ENCODE measurements at places on chromosomes 13 and 19. TPM values are rescaled to one million over a fixed set of nuclear protein-coding genes. Genes with fewer than 3 reads are reported as not detected.

DNA sequence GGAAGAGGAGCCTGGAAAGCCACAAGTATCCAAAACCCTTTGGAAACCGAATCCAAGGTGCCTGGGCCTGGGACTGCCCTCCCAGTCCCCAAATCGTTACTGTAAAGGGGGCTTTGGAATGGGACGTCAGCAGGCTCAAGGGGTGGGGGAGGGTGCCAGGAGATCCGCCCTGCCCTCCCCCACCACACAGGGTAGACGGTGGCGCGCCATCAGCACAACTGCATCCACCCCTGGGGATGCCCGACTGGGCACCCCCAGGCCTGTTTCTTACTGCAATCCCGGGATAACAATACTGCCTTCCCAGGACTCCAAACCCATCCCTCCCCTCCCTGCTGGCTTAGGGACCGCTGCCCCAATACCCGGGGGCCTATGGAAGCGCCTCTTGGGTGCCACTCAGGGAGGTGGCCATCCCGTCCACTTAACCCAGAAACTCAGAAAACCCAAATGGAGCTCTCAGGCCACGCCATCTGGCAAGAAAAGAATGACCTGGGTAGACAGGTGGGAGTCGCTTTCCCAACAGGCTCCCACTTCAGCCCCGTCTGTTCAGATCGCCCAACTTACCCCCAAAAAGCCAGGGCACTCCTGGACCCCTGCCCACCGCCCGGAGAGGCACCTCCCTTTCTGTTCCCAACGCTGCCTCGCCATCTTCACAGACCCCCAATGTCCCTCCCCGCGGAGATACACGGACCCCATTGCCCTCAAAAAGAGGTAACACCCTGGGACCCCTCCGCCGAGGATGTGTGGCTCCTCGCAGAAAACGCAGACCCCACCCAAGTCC, 2.4 kb downstream of the KLF16 start:
- peak overlapping the region; percentile 80 for H3K4me3 ChIP-seq
- no peak for DNase-seq

- H3K27me3 ChIP-seq = no peaks in the 10 kb centered on the region
- no peaks in the 10 kb centered on the region for H3K36me3 ChIP-seq
- DNase-seq = no peak
- H3K27ac ChIP-seq = no peak overlapping the region
- no peak overlapping the region for H3K4me3 ChIP-seq
Measured at GRCh38 chr19:18634612-18635297, 2.1 kb upstream of the KLHL26 start.

DNA sequence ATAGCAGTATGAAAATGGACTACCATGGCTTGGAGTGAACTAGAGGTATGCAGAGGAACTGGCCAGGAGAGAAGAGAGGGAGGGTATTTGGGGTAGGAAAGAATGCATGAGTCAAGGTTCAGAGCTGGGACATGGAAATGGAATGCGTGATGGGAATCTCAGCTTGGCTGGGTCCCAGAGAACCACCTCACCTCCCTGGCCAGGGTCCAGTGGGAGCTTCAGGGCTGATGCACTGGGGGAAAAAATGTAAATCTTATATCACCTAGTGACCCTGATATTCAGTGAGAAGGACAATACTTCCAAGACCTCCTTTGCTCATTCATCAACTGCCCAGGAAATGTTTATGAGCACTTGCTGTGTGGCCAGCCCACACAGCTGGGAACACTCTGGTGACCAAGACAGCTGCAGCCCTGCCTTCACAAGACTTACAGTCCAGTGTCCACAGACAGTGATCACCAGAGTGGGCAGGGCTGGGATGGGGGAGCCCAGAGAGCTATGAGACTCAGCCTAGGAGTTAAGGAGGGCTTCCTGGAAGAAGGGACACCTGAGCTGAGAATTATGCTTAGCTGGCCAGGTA, 12.8 kb downstream of the IGSF23 start:
- H3K27ac ChIP-seq = no peak overlapping the region
- H3K4me3 ChIP-seq = no peak overlapping the region
- no peaks in the 10 kb centered on the region for H3K36me3 ChIP-seq
- DNase-seq = no peak
- no peaks in the 10 kb centered on the region for H3K27me3 ChIP-seq

- no peak overlapping the region for H3K27ac ChIP-seq
- peaks cover 5% of the 10 kb centered on the region for H3K4me1 ChIP-seq
- H3K4me3 ChIP-seq = no peak overlapping the region
- H3K27me3 ChIP-seq = no peaks in the 10 kb centered on the region
- no peaks in the 10 kb centered on the region for H3K36me3 ChIP-seq
Measured at GRCh38 chr13:20415306-20415679, 110.4 kb downstream of the CRYL1 start.

Gene ZNF600
- 13.6 TPM for total RNA-seq

Gene SPRY2
- total RNA-seq = 18.2 TPM

Gene TBC1D17
- 43.2 TPM for total RNA-seq

Gene HSH2D
- not detected for total RNA-seq

DNA sequence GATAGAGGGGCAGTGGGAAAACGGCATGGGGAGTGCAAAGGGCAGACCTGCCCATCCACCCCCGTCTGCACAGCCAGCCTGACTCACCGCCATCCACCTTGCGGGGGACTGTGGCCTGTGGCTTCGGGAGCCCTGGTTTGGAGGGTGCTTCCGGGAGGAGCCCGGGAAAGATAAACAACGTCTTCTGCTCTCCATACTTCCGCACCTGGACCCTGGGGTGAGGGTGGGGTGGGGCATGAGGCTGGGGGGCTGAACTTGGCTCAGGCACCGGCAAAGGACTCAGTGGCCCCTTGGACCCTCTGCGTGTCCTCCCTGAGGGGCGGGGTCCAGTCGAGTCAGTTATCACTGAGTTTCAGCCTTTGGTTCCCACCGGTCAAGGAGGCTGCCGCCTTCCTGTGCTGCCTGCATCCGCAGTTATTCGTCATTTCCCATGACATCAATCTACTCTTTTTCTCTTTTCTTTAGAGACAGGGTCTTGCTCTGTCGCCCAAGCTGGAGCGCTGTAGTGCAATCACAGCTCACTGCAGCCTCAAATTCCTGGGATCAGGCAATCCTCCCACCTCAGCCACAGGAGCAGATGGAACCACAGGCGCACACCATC, 3.2 kb downstream of the GPR108 start:
- H3K27ac ChIP-seq = no peak overlapping the region
- no peaks in the 10 kb centered on the region for H3K27me3 ChIP-seq
- peaks cover 14% of the 10 kb centered on the region for H3K4me1 ChIP-seq
- no peak for DNase-seq
- H3K36me3 ChIP-seq = no peaks in the 10 kb centered on the region

- no peak for DNase-seq
- H3K4me3 ChIP-seq = no peak overlapping the region
- no peak overlapping the region for H3K27ac ChIP-seq
- no peaks in the 10 kb centered on the region for H3K27me3 ChIP-seq
- H3K4me1 ChIP-seq = no peaks in the 10 kb centered on the region
- H3K36me3 ChIP-seq = no peaks in the 10 kb centered on the region
Measured at GRCh38 chr13:113952983-113953520, 20.8 kb downstream of the C13orf46 start.

Gene BSPH1
- not detected for total RNA-seq

Gene PALM
- total RNA-seq = 14.4 TPM

DNA sequence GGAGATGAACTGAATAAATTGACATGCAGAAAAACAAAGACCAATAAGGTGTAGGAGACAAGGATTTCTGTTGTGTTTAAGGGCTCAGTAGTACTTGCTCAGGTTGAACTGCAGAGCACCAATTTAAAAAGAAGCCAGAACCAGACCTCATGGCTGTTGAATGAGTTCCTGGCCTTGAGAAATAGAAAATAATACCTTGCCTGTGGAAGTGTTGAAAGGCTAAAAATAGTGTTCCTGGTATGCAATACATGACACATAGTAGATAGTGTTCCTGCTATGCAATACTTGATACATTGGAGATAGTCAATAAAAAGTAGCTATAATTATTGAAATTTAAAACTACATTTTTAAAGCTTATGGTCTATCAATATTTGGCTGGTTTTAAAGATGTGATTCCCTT, 595.8 kb downstream of the PCDH9 start:
- H3K4me1 ChIP-seq = no peaks in the 10 kb centered on the region
- H3K36me3 ChIP-seq = no peaks in the 10 kb centered on the region
- DNase-seq = no peak
- no peak overlapping the region for H3K27ac ChIP-seq

- H3K4me3 ChIP-seq = no peak overlapping the region
- DNase-seq = no peak
- no peaks in the 10 kb centered on the region for H3K36me3 ChIP-seq
- no peaks in the 10 kb centered on the region for H3K27me3 ChIP-seq
Measured at GRCh38 chr13:109159650-109160309, 530.4 kb downstream of the MYO16 start.

Gene FAM216B
- 0.05 TPM for total RNA-seq

Gene APOC4
- not detected for total RNA-seq

GRCh38 chr13:39496506-39496905, 106.5 kb downstream of the LHFPL6 start:
- H3K27me3 ChIP-seq = no peaks in the 10 kb centered on the region
- H3K4me3 ChIP-seq = no peak overlapping the region
- H3K36me3 ChIP-seq = no peaks in the 10 kb centered on the region
- no peak overlapping the region for H3K27ac ChIP-seq
- H3K4me1 ChIP-seq = peaks cover 3% of the 10 kb centered on the region
- no peak for DNase-seq

Gene ALOX5AP
- 2.1 TPM for total RNA-seq

Gene SERPINE3
- total RNA-seq = not detected

GRCh38 chr13:100423375-100423774, 165.2 kb downstream of the GGACT start:
- H3K36me3 ChIP-seq = no peaks in the 10 kb centered on the region
- DNase-seq = no peak
- no peaks in the 10 kb centered on the region for H3K4me1 ChIP-seq
- H3K27ac ChIP-seq = peak overlapping the region; percentile 39

GRCh38 chr13:75633285-75633684, 2.8 kb upstream of the LMO7 start:
- H3K27me3 ChIP-seq = no peaks in the 10 kb centered on the region
- H3K4me3 ChIP-seq = no peak overlapping the region
- no peaks in the 10 kb centered on the region for H3K36me3 ChIP-seq
- H3K27ac ChIP-seq = no peak overlapping the region
- DNase-seq = no peak

Gene MTUS2
- total RNA-seq = 0.05 TPM

Gene TIMM13
- total RNA-seq = 128 TPM

- H3K36me3 ChIP-seq = no peaks in the 10 kb centered on the region
- peak within 1 kb of the TSS; percentile 82 for H3K4me3 ChIP-seq
- peak; percentile 94 for DNase-seq
- peak within 1 kb of the TSS; percentile 90 for H3K27ac ChIP-seq
- H3K27me3 ChIP-seq = no peaks in the 10 kb centered on the region
Measured at GRCh38 chr19:34677386-34678084, at the start of gene ZNF302. Gene ZNF302, plus strand, starts transcription at chr19:34677678. Its CDS starts 1,127 bp downstream, at chr19:34678805.

DNA sequence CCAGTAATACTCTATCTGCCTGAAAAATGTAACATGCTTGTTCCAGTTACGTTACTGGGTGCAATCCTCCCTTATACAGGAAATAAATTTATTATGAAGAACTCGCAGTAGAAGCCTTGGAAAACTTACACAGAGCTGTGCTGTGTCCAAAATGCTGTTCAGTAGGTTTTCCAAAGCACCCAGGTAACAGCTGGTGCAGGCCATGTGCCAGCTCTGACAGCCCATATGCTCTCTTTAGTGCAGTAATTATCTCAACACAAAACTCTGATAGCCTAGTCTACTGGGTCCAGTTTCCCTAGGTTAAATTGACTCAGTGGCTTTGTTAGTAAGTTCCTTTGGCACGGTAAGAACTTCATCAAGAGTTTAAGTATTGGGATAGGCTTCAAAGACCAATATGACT, 120.7 kb upstream of the OBI1 start:
- DNase-seq = no peak
- H3K4me1 ChIP-seq = no peaks in the 10 kb centered on the region
- no peaks in the 10 kb centered on the region for H3K27me3 ChIP-seq
- H3K4me3 ChIP-seq = no peak overlapping the region

Gene SHC2
- total RNA-seq = 6.7 TPM

DNA sequence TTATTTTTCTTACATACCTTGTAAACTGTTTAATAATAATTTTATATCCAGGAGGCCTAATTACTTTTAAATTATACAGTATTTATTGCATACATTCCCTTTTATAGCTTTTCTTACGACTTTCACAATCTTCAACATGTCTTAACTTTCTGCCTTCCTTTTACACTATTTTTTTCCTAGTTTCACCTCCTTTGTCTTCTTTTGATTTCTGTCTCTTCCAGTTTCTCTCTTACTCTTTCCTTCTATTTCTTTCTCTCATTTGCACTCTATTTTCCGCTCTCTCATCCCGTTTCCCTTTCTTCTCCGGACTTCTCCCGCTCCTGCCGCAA, 11.5 kb downstream of the ZNF552 start:
- no peaks in the 10 kb centered on the region for H3K36me3 ChIP-seq
- H3K27ac ChIP-seq = peak overlapping the region; percentile 86
- no peaks in the 10 kb centered on the region for H3K27me3 ChIP-seq
- H3K4me1 ChIP-seq = peaks cover 6% of the 10 kb centered on the region
- no peak for DNase-seq

Gene VSTM2B
- not detected for total RNA-seq

DNA sequence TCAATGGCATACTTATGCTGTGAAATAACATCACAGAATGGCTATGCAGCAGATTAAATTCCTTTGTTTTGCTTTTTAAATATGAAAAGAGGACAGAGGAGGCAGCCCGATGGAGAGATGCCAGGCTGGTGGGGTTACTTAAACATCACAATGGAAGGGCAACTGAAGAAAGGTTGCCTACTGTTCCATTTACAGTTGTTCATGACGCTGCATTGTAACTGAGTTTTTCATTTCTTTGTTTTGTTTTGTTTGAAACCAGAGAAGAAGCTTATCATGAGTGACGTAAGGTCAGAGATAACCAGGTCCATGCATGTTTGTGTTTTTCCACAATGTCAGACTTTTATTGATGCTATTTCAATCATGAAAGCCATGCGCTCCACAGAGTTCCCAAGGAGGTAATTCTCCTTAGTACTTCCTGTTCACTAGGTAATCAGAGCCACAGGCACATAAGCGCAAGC, 273.8 kb downstream of the LHFPL6 start:
- no peak overlapping the region for H3K4me3 ChIP-seq
- H3K27ac ChIP-seq = no peak overlapping the region
- DNase-seq = no peak

DNA sequence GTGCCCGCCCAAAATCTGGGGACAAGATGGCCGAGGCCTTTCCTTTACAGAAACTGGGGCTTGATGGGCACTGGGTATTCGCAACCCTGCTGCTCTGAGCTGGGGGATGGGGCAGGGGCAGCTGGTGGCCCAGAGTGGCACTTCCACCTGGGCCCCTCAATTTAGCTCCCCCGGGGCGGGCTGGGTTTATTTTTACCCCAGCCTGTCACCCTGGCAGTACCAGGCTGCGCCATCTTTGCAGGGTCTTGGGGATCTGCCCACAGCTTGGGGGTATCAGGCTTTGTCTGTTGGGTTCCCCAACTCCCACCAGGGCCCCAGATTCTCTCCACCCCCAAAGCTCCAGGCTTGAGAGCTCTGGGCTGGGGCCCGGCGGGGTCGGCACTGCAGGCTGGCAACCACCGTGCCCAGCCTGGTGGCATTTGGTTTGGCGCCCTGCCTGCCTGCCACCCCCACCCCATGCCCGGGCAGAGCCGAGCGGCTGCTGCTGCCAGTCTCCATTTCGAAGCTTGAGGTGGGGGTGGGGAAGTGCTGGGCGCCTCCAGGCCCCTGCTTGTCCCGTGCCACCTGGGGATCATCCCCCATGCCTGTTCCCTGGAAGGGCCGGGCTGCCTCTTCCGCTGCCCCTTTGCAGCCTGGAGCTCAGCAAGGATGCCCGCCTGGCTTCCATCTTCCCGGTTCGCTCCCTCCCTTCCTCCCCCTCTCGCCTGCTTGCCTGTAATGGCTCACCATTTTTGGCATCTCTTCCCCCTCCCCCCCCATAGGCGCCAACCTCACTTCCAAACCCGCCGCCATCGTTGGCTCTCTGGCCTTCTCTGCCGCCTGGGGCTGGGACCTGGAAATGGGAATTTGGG, 11.4 kb downstream of the NFIX start:
- DNase-seq = no peak
- no peak overlapping the region for H3K4me3 ChIP-seq
- H3K27ac ChIP-seq = peak overlapping the region; percentile 99
- no peaks in the 10 kb centered on the region for H3K27me3 ChIP-seq
